NCI-H226 (cell line): ENCODE measurements at places on chromosomes 7 and 10.

- DNase-seq: no peak
Measured at GRCh38 chr7:151781161-151781845, 95.6 kb downstream of the PRKAG2 start.

GRCh38 chr10:33897291-33897752 lies 562.9 kb upstream of the NRP1 start:
- DNase-seq: no peak

- no peak for DNase-seq
Measured at GRCh38 chr10:17026686-17027485, 102.7 kb downstream of the CUBN start.

- no peak for DNase-seq
Measured at GRCh38 chr7:137146552-137147337, 196.8 kb downstream of the PTN start.

DNA sequence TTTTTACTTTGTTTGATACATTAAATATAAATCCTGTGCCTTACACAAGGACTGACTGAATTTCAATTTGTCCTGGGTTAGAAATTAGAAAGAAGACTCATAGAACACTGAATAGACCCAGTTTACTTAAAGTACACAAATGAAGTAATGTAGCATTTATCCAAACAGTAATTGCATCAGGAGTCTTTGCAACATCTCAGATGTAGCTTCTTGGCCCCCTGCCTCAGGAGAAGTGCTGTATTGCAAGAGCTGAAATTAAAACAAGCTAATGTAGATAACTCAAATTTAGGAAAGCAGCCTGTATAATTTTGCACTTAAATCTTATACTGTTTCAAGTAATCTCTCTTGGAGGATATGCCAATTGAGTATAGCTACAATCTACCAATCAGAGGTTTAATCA lies 54.3 kb upstream of the KCND2 start:
- DNase-seq: no peak

- no peak for DNase-seq
Measured at GRCh38 chr10:47116445-47116844, 183.6 kb upstream of the GDF10 start.

DNA sequence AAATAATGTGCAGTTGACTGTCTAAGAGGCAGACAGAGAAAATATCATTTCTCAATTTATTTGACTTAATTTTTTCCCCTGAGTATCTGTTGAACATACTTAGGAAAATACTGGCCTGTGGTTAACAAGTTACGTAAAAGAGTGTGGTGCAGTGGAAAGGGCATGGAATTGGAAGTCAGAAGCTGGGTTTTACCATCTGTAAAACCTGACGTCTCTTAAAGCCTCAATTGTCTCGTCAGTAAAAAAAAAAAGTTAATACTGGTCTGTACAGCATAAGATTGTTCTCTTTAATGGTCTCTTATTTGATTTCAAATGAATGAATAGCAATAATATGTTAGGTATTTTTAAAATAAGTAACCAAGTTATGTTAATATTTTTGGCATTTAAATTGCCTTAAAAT lies 67.8 kb downstream of the PHTF2 start:
- peak; percentile 8 for DNase-seq

GRCh38 chr7:132564090-132564489 lies 12.2 kb downstream of the PLXNA4 start:
- DNase-seq: no peak

GRCh38 chr7:83850125-83850524 lies 201.2 kb upstream of the SEMA3E start:
- DNase-seq: no peak

GRCh38 chr10:29860166-29860565 lies 199.2 kb downstream of the JCAD start:
- no peak for DNase-seq

GRCh38 chr10:44935201-44935965 lies 24.2 kb upstream of the RASSF4 start:
- peak; percentile 75 for DNase-seq

GRCh38 chr7:100573691-100574361 lies at the start of gene SAP25:
Gene SAP25, minus strand, starts transcription at chr7:100573900. Its CDS starts 158 bp downstream, at chr7:100573742.
- DNase-seq: no peak

DNA sequence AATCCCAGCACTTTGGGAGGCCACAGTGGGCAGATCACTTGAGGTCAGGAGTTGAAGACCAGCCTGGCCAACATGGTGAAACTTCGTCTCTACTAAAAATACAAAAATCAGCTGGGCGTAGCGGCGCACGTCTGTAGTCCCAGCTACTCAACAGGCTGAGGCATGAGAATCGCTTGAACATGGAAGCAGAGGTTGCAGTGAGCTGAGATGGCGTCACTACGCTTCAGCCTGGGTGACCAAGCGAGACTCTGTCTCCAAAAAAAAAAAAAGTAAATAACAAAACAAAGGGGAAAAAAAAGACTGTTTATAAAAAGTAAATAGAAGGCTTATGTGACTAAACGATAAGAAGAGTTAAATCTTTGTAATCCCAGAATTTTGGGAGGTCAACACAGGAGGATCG lies 15.0 kb upstream of the DNMBP start:
- no peak for DNase-seq

GRCh38 chr7:102319671-102320070 lies 33.0 kb downstream of the SH2B2 start:
- DNase-seq: no peak

DNA sequence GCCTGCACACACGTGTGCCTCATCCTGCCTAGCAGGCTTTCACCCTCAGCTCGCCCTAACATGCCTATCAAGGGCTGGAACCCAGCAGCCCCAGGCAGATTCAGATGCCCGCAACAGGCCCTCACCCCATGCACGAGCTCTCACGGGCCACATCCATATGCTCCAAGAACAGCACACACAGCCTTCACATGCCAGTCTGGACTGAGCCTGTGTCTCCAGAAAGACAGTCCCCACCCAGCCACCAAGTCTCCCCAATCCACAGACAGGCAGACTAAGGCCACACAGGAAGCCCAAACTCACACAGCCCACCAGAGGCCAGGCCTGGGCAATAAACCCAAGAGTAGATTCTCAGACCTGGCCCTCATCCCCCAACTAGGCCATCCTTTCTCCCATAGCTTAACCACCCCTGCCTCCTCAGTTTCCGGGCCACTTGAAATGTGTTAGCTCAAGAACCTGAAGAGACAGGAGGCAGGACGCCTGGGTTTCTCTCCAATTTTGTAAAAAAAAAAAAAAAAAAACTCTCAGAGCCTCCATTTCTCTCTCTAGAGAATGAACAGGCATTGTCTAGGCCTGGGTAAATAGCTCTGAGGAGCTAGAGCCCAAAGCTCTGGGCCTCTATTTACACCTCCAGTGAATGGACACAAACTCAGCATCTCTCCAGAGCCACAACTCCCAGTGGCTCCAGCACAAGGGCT lies 6.8 kb downstream of the LDB1 start:
- no peak for DNase-seq

GRCh38 chr7:82049891-82050533 lies 280.2 kb upstream of the HGF start:
- DNase-seq: peak; percentile 83

DNA sequence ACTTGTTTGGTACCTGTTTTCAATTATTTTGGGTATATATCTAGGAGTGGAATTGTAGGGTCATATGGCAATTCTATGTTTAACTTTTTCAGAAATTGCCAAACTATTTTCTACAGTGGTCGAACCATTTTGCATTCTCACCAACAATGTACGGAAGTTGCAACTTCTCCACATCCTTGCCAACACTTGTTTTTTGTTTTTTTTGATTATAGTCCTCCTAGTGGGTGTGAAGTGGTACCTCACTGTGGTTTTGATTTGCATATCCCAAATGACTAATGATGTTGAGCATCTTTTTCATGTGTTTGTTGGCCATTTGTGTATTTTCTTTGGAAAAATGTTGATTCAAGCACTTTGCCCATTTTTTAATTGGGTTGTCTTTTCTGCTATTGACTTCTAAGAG lies 122.1 kb downstream of the RPS24 start:
- no peak for DNase-seq
